ENCODE measurements at places on chromosomes 7 and 10.

DNA sequence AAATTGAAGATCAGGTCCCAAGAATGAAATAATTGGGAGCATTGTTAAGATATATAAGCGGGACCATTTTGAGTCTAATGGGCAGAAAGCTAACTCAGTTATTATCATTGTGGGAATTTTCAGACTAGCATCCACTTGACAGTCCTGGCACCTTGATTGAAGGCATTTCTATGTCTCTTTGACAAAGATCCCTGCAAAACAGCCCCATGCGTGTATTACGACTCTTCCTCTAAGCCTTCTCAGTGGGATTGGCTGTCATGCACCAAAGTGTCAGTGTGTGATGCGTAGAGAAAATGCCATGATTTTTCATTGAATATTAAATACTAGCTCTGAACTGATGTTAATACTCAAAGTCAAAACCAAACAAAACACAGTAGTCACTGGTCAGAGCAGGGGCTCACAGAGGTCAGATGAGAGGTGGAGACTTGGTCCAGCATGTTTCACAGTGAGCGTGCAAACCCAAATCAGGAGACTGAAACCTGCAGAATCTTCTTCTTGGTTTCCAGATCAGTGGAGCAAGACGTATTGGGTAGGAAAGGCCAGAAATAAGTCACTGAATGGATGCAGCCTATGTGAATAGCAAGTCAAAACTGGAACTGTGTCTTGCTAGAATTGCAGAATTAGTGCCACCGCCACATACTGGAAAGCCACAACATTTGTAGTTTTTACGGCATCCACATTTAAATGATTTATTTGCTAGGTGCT, 303.6 kb upstream of the AKR1E2 start:
- no peak for DNase-seq

DNA sequence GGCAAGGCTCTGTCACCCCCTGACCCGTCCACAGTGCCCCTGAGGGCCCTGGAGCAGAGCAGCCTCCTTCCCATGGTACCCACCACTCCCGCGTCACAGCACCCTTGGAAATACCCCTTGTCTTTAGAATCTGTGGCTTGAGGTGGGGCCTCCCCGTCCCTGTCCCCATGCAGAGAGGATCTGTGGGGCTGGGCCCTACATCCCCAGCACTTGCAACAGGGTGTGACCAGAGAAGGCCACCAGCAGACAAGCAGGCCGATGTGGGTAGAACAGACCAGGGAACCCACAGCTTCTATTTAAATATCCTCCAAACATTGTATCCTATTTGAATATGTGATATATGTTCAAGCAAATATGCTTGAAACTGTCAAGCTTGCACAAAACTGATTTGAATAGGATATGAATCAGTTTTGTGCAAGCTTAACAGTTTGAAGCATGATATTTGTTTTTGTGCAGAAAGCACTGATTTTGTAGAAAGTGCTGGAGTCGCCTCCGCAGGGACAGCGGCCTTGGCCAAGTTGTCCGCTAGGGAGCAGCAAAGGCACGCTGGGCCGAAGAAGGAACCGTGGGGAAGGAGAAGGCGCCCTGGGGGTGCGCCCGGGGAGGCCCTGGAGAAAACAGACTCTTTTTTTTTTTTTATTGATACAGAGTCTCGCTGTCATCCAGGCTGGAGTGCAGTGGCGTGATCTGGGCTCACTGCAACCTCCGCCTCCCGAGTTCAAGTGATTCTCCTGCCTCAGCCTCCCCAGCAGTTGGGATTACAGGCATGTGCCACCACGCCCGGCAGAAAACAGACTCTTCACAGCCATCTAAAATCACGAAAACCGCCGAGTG, 2.2 kb downstream of the CFAP46 start:
- DNase-seq: no peak

DNA sequence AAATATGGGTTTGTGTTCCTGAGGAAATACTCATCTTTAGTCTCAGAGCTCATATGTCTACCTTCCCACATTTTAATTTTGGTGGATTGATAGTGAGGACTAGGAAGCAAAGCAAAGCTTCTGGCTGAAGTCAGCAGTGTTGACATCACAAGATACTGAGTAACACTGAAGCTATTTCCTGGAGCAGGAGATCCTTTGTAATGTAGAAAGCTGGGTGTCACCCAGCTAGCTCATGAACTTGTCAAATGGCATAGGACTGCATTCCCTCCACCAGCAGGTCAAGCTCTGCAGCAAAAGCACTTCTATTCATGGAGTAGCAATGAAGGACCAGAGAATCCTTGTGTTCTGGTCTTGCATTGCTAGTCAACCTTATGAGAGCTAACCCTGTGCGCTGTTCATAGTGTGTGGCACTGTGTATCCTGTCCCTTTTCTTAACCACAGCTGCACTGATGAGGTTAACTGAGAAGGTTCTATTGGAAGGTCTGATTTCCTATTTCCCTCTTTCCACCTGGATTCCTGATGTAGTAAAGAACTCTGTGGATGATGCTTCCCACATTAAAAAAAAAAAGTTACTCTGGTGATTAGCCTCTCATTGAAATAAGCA, 94.8 kb upstream of the ZNF804B start:
- DNase-seq: no peak

GRCh38 chr7:131111081-131111576, 216.5 kb upstream of the MKLN1 start:
- DNase-seq: peak; percentile 34

GRCh38 chr7:24756545-24757352, 515 bp downstream of the GSDME start:
- no peak for DNase-seq

DNA sequence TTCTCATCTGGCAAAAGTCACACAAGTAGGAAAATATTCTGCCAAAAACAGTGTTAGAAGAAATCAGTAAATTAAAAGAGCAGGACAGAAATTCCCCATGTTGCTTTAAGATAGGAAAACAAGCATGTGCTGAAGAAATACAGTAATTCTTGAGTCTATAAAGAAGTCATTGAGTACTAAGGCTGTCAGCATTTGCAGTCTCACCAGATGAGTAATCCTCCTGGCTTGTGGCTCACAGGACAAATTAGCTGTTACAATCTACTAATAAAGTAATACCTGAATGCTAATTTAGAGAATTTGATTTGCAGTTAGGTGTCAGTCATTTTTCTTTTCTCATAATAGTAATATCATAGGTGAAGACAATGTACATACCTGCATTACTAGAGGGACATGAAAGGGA, 1158.9 kb upstream of the CELF2 start:
- DNase-seq: no peak

- DNase-seq: no peak
Measured at GRCh38 chr7:82263920-82264782, 179.4 kb downstream of the CACNA2D1 start.

DNA sequence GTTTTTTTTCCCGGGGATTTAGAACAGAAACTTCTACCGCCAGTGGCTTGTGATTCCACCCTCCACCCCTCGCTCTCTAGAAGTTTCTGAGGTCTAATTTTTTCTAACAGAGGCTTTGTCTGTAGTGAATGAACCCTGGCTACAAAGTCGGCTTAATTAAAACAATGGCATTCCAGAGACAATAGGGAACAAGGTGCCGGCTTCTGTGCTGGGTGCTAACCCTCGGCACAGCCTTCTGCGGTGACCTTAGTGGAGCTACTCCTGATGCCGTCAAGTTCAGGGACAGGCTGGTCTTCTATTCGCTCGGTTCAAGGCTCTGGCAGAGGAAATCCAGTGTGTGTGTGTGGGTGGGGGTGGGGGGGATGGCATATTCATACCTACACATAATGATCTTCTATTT, 32.1 kb upstream of the ENO4 start:
- DNase-seq: no peak

DNA sequence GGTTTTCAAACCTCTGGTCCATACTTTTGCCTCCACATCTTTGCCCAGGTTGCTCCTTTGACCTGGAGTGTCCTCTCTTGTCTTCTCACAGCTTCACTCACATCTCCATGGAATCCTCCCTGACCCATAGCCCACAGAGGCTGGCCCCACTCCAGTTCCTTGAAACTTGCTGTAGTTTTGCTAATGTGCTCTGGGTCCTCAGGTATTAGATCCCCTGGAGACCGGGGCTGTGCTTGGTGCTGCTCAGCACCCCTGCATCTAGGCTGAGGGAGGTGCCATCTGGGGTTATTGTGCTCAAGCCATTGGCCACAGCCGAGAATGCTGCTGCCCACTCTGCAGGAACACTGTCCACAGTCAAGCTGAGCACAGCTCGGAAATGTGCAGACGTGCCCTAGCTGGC, 16.5 kb downstream of the KNDC1 start:
- DNase-seq: no peak

GRCh38 chr7:141679014-141679413, 23.0 kb downstream of the DENND11 start:
- no peak for DNase-seq

DNA sequence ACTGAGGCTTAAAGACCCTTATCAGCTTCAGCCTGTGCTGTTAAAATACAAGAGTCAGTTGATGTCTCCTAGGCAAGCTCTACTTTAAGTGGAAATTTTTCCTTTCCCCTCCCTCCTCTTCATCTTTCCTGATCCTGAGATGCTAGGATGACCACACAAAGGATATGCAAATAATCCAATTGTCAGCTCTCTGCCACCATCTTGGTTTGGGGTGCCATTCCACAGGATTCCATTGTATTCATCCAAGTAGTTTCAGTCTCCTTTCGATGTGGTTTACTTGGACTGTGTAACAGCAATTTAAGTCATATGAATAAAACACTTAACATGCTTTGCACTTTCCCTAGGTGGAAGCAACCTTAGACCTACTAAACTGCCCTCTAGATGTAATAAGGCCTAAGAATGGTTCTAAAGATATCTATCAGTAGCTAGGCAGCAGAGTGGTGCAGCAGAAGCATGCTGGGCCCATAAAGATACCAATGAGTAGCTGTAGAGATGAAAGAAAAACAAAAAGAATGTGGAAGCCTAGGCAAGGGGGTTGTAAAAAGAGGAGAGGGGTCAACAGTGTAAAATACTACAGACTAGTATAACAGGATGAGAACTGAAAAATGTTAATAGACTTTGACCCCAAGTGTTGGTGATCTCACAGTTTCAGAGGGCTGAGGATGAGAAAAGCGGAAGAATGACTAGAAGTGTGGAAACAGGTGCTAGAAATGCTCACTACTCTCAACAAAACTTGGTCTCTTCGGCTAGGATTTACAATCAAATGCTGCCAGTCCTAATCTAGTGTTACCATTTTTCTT, 2.4 kb upstream of the CFAP69 start:
- DNase-seq: no peak

DNA sequence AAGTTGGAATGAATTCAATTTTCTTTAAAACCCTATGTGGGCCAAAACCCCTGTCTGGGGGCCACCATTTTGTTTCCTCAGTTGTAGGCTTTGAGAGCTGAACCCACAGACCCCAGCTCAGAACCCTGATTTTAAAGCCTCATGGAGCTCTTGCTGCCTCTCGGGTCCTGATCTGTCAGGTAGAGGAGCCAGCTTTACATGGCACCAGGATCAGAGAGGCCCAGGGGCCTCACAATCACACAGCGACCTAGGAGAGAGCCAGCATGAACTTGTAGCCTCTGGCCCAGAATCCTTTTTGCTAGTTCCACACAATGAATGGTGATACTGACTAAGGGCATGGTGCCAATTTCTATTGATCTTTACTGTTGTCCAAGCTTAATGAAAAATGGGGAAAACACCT, 84.3 kb upstream of the SORCS3 start:
- DNase-seq: no peak

GRCh38 chr10:26821699-26822570, 38.8 kb downstream of the ABI1 start:
- DNase-seq: no peak

DNA sequence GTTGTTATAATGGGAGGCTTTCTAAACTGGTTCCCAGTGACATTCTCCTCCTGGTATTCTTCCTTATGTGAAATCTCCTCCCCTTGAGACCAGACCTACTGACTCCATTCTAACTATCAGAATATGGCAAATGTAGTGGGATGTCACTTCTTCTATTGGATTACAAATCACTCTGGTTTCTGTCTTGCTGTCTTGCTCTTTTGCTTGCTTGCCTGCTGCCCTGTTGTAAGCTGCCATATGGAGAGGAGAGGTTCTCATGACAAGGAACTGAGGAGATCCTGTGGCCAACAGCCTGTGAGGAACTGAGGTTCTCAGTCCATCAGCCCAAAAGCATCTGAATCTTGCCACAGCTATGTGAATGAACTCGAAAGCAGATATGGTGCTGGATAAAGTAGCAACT, 4.7 kb upstream of the NRCAM start:
- DNase-seq: no peak

- no peak for DNase-seq
Measured at GRCh38 chr10:120972259-120972658, 121.1 kb downstream of the WDR11 start.

- DNase-seq: no peak
Measured at GRCh38 chr7:3961857-3962503, 660.9 kb downstream of the SDK1 start.

Measured in SHP77 treated with DMSO at 0.1 percent for 48 hours (cell line).